ENCODE measurements at places on chromosomes 6 and 20.
A peak's percentile ranks its signal among the peaks of the same experiment; 100 is the strongest.

- no peak for DNase-seq
These were observed 17.8 kb downstream of the MAN1A1 start for GRCh38 chr6:119331663-119332286.

- DNase-seq: peak; percentile 23
These were observed 15.5 kb downstream of the CYP39A1 start for GRCh38 chr6:46637145-46637544.

- no peak for DNase-seq
These were observed 172.5 kb downstream of the SLC24A3 start for GRCh38 chr20:19384940-19385339.

DNA sequence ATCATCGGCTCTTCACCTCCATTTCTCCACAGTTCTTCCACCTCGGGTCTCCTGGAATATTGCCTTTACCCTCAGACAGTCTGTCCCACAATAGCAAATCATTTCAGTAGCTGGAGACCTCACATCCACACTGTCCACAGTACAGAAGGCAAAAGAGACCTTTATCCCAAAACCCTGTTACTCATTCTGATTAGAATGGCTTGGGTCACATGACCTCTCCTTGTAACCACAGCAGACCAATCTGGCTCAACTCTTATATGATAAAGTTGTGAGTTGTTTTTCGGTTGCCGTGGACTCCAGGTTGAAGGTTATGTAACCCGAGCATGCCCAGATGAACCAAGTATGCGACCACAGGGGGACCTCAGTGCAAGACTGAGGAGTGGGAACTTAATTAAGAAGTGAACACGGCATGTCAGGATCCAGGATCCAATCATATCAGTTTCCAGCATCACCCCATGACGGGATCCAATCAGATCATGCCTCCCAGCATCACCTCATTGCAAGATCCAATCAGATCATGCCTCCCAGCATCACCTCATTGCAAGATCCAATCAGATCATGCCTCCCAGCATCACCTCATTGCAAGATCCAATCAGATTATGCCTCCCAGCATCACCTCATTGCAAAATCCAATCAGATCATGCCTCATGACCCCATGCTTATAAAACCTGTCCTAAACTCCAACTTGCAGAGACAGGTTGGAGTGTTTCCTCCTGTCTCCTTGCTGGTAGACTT is 68.7 kb downstream of the LY86 start:
- DNase-seq: no peak

GRCh38 chr6:47126647-47127391 is 84.7 kb upstream of the ADGRF1 start:
- DNase-seq: no peak

DNA sequence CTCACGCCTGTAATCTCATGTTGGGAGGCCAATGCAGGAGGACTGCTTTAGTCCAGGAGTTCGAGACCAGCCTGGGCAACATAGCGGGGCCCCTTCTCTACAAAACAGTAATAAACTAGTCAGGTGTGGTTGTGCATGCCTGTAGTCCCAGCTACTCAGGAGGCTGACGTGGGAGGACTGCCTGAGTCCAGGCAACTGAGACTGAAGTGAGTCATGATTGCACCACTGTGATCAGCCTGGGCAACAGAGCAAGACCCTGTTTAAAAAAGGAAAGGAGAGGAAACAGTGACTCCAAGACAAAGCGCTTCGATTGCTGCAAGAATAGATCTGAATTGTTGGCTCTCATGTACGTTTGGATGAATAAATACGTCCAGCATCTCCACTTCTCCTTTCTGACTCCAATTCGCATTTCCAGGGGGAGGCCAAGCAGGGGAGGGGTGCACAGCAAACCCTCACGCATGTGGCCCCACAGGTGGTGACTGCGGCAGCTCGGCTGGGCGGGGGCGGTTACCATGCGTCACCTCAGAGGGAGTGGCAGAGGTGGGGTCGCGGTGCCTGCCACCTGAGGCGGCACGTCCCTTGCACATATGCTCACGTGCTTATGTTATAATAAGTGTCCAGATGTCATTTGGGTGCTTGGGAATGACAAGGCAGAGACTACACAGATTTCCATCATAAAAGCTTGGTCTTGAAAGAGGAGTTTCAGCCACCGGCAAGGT is 95.1 kb upstream of the MPC1 start:
- DNase-seq: no peak

DNA sequence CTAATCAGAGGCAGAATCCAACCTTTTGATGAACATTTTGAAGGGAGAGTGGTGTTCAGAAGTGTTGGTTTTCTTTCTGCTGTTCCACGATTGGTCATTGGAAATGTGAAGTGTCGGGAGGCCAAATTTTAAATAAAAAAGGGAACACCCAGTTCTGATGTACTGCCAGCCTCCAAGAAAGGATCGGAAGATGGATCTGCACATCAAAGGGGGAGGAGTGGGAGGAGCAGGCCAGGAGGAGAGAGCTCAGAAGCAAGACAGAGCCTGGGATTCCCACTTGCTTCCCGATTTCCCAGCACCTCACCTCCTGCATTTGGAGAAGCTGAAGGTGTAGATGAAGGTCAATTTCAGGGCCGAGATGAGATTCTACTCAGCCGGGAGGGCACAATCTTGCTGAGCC is 55.9 kb upstream of the NAA20 start:
- DNase-seq: no peak

- DNase-seq: no peak
These were observed 82.9 kb downstream of the KIF6 start for GRCh38 chr6:39642270-39642669.

- DNase-seq: no peak
These were observed 107.4 kb downstream of the SCML4 start for GRCh38 chr6:107716688-107717089.

GRCh38 chr20:13758884-13759283 is 25.8 kb downstream of the ESF1 start:
- no peak for DNase-seq

DNA sequence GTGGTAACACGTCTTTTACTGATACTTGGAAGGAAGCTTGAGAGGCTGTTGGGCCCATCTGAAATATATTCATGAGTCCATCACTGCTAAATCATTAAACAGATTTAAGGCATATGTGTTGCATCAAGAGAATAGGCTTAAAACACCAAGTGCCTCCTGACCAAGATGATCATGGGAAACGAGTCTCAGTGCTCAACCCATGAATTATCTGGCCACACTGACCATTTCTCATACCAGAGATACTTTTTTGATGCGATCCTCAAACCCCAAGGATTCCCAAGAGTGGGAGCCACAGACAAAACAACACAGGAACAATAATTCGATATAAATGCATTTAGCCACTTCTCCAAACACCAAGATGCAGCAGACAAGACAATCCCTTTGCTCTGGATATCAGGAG is 17.2 kb downstream of the HEY2 start:
- no peak for DNase-seq

DNA sequence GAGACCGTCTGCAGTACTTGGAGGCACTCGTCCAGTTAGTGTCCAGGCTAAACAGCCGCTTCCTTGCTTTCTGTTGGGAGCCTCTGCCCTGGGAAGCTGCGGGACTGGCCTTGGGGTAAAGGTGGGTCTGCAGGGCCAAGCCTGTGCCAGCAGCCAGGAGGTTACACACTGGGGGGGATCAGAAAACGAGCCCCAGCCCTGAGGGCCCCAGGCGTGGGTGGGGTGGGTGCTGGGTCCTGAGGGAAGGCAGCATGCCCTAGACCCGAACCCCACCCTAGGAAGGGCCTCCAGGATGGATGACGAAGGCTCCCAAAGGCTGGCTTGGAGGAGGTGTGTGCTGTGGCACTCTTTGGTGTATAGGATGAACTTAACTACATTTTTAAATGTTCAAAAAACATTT is 335.2 kb downstream of the ZFAND3 start:
- DNase-seq: no peak

Data from NCI-H526 treated with DMSO at 0.1 percent for 48 hours (cell line).